ENCODE measurements at places on chromosomes 6 and 20.

DNA sequence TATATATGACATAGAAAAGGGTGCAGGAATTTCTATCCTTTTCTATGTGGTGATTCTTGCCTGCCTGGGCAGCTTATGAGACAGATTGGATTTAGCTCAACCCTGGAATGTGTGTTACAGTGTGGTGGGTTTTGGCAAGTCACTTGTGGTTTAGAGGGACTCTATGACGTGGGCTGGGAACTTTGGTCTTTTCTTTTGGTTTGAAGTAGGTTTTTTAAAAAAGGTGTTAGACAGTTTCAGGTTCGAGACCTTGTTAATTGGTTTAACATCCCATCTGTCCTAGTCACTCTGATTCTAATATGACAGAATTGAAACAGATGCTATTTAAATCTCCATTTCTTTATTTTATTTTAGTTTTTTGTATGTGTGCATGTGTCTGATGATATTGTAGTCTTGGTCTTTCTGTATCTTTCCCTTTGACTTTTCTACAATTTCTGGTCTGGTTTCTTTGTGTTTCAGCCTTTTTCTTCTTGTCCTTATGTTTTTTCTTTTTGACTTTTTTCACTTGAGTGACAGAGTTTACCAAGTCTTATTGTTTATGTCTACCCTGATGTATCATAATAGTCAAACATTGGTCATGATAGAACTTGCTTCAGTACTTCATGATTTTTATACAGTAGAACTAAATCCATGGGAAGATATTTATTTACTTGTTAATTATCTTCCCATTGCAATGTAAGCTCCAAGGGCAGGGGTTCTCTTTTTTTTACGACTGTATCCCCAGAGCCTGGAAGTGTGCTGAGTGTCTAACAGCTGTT lies 174.3 kb downstream of the CDKAL1 start:
- DNase-seq: no peak

- DNase-seq: no peak
Measured at GRCh38 chr6:14422061-14422460, 304.5 kb downstream of the CD83 start.

DNA sequence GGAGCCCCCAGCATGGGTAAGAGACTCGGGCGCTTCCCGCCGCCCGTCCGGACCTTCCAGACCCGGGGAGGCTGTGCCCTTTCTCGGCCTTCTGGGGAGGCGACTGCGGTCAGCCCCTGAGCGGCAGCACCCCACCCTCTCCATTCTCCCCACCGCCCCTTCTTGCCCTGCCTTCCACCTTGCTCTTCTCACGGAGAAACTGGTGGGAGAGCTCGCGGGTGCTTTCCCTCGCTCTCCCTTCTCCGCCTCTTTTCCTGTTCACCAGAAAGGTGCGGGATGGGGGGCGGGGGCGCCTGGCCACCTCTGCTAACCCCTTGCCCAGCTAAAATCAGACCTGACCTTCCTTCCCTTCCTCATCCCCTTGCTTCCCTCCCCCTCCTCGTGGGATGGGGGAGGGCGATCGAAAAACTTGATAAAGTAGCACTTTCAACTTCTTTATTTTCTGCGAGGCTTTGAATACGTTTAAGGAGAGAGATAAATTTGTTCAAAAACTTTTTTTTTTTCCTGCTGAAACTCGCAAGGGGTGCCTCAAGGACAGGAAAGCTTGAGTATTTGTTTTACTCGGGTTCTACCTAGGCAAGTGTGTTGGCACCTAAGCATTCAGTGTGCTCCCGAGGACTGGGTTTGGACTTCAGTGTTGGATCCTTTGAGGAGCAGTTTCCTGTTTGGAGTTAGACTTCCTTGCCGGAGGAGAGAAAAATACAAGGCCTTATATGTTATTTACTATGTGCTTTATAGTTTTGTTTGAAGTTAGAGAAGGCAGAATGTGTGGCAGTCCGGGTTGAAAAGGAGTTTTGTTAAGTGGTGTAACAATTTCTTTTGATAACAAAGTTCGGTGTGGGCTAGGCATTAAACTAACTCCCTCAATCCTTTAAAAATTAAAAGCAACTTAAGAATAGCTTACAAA lies 897 bp downstream of the CD2AP start:
- DNase-seq: no peak

DNA sequence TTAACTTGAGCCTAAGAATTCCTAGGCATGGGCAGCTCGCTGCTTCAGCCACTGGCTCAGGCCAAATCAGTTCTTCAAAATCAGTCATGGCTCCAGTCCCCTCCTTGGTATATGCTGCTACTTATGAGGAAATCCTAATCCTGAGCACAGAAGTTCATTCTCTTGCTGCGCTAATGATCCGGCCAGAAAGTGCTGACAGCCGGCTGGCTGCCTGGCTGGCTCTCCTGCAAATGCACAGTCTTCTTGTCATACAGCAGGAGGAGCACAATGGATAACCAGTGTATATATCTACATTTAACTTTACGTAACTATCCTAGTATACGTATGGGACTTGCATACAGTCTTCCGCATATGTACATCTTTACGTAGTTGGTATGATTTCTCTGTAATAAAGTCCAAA lies 500.8 kb downstream of the PRKN start:
- DNase-seq: no peak

- DNase-seq: no peak
Measured at GRCh38 chr6:137391061-137391814, 103.0 kb downstream of the OLIG3 start.

DNA sequence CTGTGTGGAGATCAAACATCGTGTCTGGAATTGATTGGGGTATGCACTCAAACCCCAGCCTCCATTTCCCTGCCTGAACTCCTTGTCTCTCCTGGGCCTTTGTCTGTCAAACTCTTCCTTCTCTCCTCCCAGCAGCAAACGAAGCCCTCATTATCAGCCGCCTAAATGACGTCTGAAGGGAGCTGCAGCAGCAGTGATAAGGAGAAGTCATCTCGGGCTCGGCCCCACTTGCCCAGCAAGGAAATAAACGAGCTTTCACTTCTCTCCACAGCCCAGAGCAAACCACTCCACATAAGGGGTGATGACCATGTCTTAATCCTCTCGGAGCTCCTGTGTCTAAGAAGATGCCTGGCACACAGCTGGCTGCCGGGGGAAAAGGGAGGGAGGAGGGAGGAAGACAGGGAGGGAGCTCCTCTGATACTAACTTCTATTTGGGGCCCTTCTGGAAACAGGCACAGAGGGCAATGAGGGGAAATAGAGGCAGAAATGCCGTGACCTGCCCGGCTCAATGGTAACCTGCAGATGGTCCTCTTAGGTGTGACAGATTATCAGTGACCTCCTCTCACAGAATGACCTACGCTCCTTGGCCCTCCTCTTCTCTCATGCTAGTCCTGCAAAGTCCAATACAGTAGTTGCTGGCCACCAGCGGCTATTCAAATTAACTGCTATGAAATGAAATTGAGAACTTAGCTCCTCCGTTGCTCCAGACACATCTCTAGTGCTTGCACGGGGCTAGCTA lies 100.4 kb downstream of the PXDC1 start:
- no peak for DNase-seq

GRCh38 chr20:4637081-4637797 lies 84.5 kb upstream of the PRND start:
- no peak for DNase-seq

GRCh38 chr6:100719883-100720682 lies 161.0 kb downstream of the ASCC3 start:
- no peak for DNase-seq

DNA sequence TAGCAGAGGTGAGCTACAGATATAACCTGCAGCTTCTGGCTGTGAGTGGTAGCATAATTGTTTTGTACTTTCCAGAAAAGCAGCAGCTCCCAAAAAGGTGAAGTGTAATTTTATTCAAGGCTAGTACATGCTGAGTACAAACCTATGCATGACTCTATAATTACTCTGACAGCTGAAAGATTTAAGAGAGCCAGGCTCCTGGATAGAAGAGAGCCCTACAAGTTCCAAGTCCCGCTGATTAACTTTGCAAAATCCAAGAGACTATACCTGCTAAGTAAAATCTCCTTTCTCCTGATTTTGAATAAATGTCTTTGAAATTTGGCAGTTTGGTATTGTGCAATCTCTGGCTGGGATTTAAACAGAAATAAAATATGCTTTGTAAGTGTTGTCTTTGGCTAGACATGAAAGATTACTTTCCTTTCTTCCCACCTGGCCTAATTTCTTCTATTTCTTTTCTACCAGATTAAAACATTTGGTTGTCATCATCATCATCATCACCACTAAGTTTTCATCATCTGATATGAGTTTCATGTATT lies 79.5 kb downstream of the CTNNBL1 start:
- no peak for DNase-seq

- DNase-seq: no peak
Measured at GRCh38 chr20:38951611-38952010, 10.5 kb upstream of the DHX35 start.

DNA sequence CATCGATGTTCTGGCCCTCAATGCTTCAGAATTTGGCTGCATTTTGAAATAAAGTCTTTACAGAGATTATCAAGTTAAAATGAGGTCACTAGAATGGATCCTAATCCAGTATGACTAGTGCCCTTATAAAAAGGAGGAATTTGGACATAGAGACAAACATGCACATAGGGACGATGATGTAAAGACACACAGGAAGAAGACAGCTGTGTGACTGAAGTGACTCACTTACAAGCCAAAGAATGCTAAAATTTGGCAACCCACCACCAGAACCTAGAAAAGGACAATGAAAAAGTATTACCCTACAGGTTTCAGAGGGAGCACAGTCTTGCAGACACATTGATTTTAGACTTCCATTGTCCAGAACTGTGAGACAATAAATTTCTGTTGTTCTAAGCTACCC lies 322.8 kb upstream of the GJE1 start:
- DNase-seq: no peak

GRCh38 chr6:149013586-149014344 lies 266.9 kb downstream of the UST start:
- no peak for DNase-seq

GRCh38 chr6:53433261-53433950 lies 84.7 kb upstream of the ELOVL5 start:
- no peak for DNase-seq

- no peak for DNase-seq
Measured at GRCh38 chr6:158610319-158610968, 34.1 kb downstream of the DYNLT1 start.

- DNase-seq: no peak
Measured at GRCh38 chr20:50017576-50018248, 34.9 kb downstream of the SNAI1 start.

DNA sequence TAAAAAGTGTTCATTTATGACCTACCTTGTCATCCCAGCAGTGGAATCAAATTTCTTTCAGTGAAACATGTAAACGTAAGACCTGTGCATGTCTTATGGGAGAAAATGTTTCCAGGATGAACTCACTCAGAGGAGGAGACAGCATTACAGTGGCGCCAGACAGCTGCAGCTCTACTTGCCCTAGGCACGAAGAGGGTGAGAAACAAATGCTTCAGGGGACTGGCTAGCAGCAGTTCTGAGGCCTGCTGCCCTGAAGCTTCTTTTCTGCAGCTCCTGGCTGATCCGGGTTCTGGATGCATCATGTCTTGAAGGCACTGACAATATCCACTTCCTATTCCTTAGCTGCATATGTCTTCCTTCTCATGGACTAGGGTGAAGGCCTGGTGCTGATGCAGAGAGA lies 120.2 kb downstream of the QRSL1 start:
- no peak for DNase-seq

DNA sequence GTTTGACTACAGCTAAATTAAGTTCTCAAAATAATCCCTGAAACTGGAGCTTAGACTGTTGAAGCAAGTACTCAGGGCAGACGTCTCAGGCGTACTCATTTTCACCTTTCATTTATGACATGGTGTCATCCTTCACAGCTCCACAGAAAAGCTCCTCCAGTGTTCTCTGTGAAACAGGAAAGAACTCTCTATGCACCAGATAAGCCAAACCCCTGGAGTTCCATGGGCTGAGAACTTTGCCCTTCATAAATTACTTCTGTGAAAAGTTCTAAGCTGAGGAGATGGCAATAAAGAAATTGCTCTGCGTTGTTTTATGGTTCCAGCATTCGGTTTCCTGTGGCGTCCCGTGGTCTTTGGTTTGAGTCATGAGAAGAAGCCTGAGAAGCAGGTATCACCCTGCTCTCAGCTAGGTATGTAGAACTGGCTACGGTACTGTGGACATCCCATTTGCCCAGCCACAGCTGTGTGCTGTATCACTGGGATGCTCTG lies 20.2 kb upstream of the RREB1 start:
- no peak for DNase-seq

DNA sequence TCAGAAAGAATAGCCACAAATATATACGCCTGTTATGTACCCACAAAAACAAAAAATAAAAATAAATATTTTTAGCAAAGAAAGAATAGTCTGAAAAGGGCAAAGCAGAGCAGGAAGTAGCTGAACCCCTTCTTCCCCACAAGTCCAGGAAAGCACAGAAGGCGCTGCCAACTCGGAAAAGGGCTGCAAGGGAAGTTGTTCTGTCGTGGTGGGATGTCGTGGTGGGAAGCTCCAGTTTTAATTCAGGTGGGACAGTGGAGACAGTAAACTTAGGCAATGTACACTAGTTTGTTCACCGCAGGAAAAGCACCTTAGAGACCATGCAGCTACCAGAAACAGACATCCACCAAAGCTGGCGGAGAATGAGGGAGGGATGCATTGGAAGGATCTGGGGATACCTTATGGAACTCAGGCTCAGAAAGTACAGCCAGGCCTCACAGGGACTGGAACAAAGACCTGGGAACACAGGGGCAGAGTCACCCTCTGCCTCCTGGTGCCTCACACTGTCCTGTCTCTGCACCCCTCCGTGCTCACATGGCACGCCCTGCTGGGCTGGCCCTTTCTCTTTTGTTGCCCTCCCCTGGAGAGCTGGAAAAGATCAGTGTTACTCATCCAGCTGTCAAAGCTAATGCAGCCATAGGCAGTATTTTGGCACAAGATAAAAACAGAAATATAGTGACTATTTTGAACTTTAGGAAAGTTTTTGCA lies 3.3 kb upstream of the APMAP start:
- no peak for DNase-seq

GRCh38 chr20:10837901-10838300 lies 164.1 kb upstream of the JAG1 start:
- DNase-seq: no peak

DNA sequence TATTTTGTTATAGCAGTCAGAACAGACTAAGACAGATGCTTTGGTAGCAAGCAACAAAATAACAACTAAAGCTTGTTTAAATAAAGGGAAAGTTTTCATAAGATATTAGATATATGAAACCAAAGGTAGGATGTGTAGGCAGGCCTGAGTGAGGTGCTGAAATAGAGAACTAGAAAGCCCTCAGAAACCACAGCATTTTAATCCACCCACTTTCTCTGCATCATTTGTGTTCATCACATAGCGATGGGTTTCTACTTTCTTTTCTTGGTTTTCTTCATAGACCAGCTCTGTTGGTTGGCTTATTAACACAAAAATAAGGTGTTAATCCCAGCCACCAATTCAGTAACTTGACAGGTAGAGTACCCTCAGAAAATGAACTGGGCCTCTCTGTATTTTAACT lies 58.6 kb downstream of the RPS12 start:
- no peak for DNase-seq

GRCh38 chr6:34569361-34569973 lies 13.3 kb upstream of the SPDEF start:
- no peak for DNase-seq

DNA sequence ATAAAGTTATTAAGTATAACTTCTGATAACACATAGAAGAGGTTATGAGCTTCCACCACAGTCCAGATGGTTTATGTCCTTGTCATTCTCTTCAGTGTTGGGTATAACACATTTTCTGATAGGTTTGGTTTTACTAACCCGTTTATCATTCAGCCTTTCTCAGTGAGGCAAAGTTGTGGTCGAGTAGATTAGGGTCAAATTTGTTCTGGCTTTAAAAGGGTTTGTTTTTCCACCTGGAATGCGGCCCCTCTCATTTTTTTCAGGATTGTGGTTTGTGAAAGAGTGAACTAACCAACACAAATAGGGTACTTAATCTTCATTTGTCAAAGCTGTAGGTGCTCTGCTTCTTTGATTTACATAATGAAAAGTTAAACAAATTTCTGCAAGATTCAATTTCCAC lies 204.2 kb upstream of the ASCC3 start:
- no peak for DNase-seq
